ENCODE measurements at places on chromosomes 6 and 20.
A peak's percentile ranks its signal among the peaks of the same experiment; 100 is the strongest.

DNA sequence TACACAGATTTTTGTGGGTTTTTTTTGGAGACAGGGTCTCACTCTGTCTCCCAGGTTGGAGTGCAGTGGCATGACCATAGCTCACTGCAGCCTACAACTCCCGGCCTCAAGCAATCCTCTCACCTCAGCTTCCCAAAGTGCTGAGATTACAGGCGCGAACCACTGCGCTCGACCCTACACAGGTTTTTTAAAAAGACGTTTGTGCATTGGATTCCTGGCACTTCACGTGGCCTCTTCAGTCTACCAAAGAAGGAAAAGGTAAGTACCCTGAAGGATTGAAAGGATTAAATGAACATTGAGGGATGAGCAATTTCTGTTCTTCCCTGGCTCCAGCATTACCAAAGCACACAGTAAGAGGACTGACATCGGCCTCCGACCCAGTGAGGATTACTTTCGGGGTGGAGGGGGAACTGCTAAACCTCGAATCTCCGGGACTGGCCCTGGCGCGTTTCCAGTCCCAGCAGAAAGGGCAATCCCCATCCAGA lies 556 bp upstream of the YWHAB start:
- DNase-seq = no peak

DNA sequence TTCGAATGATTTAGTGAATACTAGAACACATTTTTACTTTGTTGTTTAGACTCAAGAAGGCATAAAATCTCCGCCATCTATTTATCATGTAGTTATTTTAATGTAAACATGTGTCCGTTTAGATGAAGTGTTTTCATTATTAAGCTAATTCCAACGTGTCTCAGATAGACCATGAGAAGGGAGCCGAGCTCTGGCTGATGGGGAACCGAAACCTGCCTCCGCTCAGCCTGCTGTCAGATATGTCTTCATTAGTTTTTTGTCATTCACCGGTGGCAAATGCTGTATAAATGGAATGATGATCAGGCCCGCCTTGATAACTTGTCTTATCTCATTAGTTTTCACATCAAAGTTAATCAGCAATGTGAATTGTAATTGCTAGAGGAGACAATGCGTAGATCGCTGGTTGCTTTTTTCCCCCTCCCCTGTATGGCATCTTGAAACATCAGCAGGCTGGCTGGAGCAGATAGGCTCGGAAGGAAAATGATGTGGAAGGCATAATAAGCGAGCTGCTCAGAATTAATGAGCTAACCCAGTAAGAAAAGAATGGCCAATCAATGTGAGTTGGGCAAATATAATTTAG lies 136.4 kb downstream of the LINC00237 start:
- no peak for DNase-seq

GRCh38 chr6:15132167-15132566 lies 113.7 kb upstream of the JARID2 start:
- no peak for DNase-seq

DNA sequence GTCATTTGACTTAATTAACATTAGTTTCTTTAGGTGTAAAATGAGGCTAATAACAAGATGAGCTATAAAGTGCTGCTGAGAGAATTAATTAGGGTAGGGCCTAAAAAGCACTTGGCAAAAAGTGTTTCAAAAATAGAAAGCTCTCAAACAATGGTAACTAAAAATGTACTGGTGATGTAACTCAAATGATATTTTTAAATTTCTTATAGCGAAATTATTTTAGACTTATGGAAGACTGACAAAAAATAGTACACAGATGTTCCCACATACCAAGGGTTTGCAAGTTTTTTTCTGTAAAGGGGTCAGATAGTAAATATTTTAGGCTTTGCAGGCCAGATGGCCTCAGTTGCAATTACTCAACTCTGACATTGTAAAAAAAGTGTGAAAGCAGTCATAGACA lies 190.7 kb upstream of the UFL1 start:
- DNase-seq = no peak

DNA sequence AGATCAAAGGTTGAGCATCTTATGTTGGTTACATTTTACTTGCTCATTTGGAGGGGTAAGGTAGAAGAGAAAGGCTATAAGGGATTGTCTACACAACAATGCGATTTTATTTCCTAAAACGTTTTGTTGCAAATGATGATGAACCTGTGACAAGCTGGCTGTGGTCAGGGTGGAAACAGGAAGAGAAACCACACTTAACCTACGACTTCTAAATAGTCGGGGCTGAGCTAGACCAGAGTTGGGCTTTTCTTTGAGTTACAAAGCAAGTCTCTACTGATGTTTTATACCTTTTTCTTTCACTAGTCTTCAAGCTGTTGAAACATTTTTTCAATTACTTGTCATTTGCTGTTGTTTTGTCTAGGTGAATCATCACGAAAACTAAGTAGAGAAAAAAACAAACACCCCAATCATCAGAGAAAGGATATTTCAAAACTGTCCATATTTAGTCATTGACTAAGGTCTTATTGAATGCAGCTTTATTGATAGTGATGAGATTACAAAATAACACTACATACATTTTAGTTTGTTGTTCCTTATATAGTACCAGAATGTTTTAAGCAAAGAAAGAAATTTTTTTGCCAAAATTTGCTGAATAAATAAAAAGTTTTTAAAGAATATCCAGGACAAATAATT lies 18.0 kb downstream of the KLHL31 start:
- DNase-seq = peak; percentile 10

GRCh38 chr20:56552911-56553629 lies 20.0 kb downstream of the FAM209B start:
- no peak for DNase-seq

DNA sequence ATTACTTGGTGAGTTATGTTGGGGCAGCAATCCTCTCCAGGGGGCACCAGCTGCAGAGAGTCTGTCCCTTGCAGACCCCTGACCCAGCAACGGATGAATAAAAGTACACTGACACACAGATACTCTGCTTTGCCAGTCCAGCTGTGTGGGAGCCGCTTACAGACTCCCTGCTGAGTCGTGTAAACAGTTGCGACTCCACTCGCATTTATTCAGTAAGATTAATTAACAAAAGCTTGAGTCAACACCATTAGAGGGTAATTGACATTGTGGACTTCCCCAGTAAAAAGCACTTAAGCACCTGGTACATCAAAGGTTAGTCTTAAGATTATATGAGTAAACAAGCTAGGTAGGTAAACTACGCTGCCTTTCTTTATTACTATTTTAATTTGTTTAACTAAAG lies 92.0 kb upstream of the TMEM181 start:
- no peak for DNase-seq

DNA sequence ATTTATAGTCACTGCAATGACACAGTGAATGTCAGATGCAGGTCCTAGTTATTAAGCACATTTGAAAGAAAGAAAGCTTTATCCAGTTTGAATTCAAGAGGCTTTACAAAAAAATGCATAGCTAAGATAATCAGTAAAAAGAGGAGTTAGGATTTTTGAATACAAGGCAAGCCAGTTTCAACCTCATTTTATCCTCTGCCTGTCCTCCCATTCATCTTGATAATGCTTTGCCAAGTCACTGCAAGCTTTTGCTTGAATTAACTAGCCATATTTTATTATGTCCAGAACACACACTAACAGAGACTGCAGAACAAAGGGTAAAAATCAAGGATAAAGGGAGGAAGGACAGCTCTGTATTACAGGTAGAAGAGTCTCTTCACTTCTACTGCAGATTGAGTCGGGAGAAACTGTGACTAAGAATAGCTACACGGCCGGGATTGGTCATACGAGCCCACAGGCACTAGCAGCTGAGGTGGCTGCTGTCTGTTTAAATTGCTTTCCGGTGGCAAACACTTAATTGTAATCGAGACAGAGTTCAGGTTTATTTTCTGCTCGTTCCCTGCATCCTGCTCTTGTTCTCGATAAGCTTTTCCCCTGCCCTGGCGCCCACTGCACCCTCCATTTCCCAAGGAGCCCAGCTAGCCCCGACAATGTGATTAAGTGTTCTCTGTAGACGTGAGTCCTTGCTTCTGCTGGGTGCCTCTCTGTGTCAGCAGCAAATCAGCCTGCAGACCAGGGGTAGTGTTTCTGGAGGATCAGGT lies 30.5 kb upstream of the AKAP12 start:
- no peak for DNase-seq

DNA sequence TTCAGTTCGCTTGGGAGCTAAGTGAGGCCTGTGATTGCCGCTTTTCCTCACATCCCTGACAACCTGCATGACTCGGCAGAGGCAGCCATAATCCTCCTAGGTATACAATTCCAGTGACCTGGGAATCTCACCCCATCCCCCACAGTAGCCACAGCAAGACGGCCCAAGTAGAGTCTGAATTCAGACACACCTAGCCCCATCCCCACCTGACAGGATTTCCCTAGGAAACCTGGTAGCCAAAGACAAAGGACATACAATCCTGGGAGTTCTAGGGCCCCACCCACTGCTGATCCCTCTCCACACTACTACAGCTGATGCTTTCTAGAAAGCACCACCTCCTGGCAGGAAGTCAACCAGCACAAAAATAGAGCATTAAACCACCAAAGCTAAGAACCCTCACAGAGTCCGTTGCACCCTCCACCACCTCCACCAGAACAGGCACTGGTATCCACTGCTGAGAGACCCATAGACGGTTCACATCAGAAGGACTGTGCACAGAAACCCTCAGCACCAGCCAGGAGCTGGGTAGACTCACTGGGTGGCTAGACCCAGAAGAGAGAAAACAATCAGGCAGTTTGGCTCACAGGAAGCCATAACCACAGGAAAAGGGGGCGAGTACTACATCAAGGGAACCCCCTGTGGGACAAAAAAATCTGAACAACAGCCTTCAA lies 17.9 kb upstream of the RUNX2 start:
- peak; percentile 3 for DNase-seq
